Lung (tissue), 17 donors: ENCODE measurements at places on chromosomes 13 and 19. TPM values are rescaled to one million over a fixed set of nuclear protein-coding genes. Genes with fewer than 3 reads are reported as not detected.

MISP3 gene
- polyA plus RNA-seq = 11.2 TPM

KIR3DL2 gene
- 0.24 TPM for polyA plus RNA-seq

KLF12 gene
- 0.86 TPM for polyA plus RNA-seq

HTR2A gene
- 0.09 TPM for polyA plus RNA-seq

CASP14 gene
- polyA plus RNA-seq = not detected

YIPF2 gene
- polyA plus RNA-seq = 77.8 TPM

CYP4F8 gene
- polyA plus RNA-seq = not detected

TRIM28 gene
- 175 TPM for polyA plus RNA-seq

GRIK5 gene
- 0.26 TPM for polyA plus RNA-seq

IL27RA gene
- polyA plus RNA-seq = 7.0 TPM

C19orf12 gene
- polyA plus RNA-seq = 11.4 TPM

FAAP24 gene
- 1.8 TPM for polyA plus RNA-seq

TNNI3 gene
- polyA plus RNA-seq = 2.2 TPM

ONECUT3 gene
- polyA plus RNA-seq = not detected

FUT1 gene
- polyA plus RNA-seq = 8.6 TPM

NCR1 gene
- 1.6 TPM for polyA plus RNA-seq

TSKS gene
- 0.65 TPM for polyA plus RNA-seq

STAP2 gene
- 24.6 TPM for polyA plus RNA-seq

NANOS2 gene
- polyA plus RNA-seq = not detected

PLPP2 gene
- 34.5 TPM for polyA plus RNA-seq

KLF5 gene
- 44.8 TPM for polyA plus RNA-seq

MBD3L3 gene
- not detected for polyA plus RNA-seq

EDDM13 gene
- polyA plus RNA-seq = 3.0 TPM

ZNF682 gene
- 16.1 TPM for polyA plus RNA-seq

ANKLE1 gene
- 0.43 TPM for polyA plus RNA-seq

KLK4 gene
- polyA plus RNA-seq = 0.26 TPM

DHDH gene
- 1.00 TPM for polyA plus RNA-seq

ZNF665 gene
- polyA plus RNA-seq = 2.0 TPM

ODAD3 gene
- 2.0 TPM for polyA plus RNA-seq

MVB12A gene
- 59.6 TPM for polyA plus RNA-seq

CTXN1 gene
- polyA plus RNA-seq = 7.2 TPM

TEX26 gene
- polyA plus RNA-seq = 2.5 TPM

NPAS1 gene
- 0.35 TPM for polyA plus RNA-seq

ZNF667 gene
- 1.2 TPM for polyA plus RNA-seq

LRRC25 gene
- polyA plus RNA-seq = 119 TPM

CYP2S1 gene
- 5.4 TPM for polyA plus RNA-seq

FCAR gene
- 0.35 TPM for polyA plus RNA-seq

SCEL gene
- polyA plus RNA-seq = 62.1 TPM

TMEM59L gene
- polyA plus RNA-seq = 1.1 TPM

ATXN8OS gene
- polyA plus RNA-seq = not detected

ZNF69 gene
- polyA plus RNA-seq = 10.4 TPM

PSG3 gene
- polyA plus RNA-seq = not detected

HSPB6 gene
- polyA plus RNA-seq = 26.4 TPM

TINCR gene
- polyA plus RNA-seq = 1.0 TPM

FPR2 gene
- polyA plus RNA-seq = 234 TPM

SYT5 gene
- 0.33 TPM for polyA plus RNA-seq

CAPNS1 gene
- polyA plus RNA-seq = 654 TPM

AP1M2 gene
- 70.9 TPM for polyA plus RNA-seq

HSD17B14 gene
- 9.0 TPM for polyA plus RNA-seq

TMPRSS9 gene
- 0.37 TPM for polyA plus RNA-seq

ZNF850 gene
- 0.31 TPM for polyA plus RNA-seq

CNOT3 gene
- polyA plus RNA-seq = 26.5 TPM

PPP1R15A gene
- polyA plus RNA-seq = 208 TPM

HSH2D gene
- polyA plus RNA-seq = 9.3 TPM

ZNF497 gene
- polyA plus RNA-seq = 1.3 TPM
